ENCODE measurements at places on chromosomes 2 and 18.

DNA sequence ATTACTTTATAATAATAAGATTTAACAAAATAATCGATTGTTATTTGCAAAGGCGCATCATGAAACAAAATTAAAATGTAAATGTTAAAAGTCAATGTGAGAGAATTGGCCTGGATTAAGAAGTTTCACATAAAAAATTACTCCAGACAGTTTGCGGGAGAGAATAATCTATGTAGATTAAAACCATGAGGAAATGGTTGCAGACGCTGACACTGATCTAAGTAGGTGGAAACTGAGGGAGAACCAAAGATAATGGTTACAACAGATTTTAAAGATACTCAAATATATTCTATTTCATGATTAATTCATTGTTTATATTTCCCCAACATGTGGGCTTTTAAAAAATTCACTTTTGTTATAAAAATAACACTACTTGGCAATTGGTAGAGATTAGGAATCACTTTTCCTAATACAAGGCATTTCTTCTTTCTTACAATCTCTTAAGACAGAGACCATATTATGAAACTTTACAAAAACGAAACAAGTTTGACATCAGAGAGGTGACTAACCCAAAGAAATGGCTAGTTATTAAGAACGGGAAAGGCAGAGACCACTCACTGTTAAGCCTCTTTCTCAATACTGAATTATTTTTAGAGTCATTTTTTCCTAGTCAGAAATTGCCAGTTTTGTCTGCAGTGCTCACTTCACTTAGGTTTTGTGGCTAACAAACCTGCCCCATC lies 1.6 kb downstream of the KANSL1L start:
- no peak for DNase-seq

- DNase-seq: no peak
Observed at GRCh38 chr2:51505533-51505932, 473.6 kb upstream of the NRXN1 start.

- DNase-seq: no peak
Observed at GRCh38 chr2:61658841-61659780, 121.0 kb upstream of the XPO1 start.

- no peak for DNase-seq
Observed at GRCh38 chr2:196592911-196593881, 46.3 kb upstream of the CCDC150 start.

GRCh38 chr2:107393516-107393915 lies 433.2 kb upstream of the RGPD4 start:
- no peak for DNase-seq

GRCh38 chr18:2606335-2606734 lies 35.0 kb downstream of the NDC80 start:
- DNase-seq: no peak

GRCh38 chr18:12783524-12783923 lies 80.7 kb downstream of the PSMG2 start:
- DNase-seq: no peak

GRCh38 chr2:120239488-120240287 lies 13.0 kb upstream of the RALB start:
- no peak for DNase-seq

GRCh38 chr18:13437034-13437433 lies 218.5 kb downstream of the LDLRAD4 start:
- DNase-seq: no peak

DNA sequence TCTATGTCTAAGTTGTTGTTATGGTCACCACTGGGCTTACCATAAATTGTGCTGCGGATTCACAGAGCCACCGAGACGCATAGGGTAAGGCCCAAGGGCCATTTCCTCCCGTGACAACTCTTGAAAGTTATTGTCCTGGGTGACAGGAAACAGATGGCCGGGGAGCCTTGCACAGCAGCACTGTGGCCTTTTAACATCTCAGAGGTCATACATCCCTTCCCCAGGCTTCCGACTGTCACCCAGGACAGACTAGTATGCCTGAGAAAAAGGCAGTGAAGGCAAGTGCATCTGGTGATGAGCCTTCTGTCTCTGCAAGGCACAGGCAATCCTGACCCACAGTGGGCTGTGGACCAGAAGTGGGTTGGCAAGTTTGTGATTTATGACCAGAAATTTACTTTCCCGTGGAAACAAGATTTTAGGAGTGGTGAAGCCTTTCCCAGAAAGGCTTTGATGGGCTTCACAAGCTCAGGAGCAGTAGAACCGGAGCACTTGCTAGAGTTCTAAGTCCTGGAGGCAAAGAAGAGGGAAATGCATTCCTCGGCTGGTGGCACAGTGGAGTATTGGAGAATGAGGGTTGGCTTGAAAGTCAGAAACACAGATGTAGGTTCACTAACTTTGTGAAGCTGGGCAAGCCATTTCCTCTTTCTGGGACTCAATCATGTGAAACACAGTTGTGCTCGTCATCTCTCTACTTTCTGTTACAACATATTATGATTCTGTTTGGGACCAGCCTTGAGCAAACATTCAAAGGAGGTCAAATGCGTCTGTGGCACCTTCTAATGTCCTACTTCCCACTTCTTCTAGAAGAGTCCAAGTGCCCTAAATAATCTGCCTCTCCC lies 2.0 kb upstream of the CAPN14 start:
- no peak for DNase-seq

DNA sequence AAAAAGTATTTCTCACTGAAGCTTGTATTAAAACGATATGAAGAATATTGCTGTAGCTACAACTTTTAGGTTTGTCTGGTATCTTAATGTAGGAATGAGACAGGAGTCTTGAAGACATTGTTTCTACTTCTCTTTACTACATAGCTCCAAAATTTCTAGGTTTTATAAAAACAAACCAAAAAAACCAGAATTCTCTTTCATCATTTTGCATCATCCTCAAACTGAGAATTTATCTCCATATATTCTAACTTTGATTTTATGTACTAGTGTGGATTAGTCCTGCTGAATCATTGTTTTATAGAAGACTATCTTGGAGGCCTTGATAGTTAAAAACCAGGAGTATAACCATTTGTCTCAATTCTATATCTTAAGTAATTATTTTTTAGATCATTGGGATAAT lies 100.2 kb downstream of the ICA1L start:
- DNase-seq: no peak

DNA sequence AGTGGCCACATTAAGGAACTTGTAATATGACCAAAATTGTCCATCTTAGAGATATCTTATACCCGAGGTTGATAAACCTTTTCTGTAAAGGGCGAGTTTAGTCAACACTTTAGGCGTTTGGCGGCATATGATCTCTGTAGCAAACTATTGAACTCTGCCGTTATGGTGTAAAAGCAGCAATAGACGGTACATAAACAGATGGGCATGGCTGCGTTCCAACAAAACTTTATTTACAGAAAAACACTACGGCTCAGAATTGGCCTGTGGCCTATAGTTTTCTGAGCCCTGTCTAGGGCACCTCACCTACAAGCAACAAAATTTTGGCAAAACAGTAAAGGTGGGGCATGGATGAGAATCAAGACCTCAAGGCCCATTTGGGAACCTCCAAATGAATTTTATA lies 121.9 kb upstream of the HAAO start:
- DNase-seq: no peak

GRCh38 chr18:34866739-34867138 lies 156.6 kb downstream of the DTNA start:
- DNase-seq: no peak

GRCh38 chr2:74742471-74742870 lies 88.4 kb downstream of the SEMA4F start:
- DNase-seq: no peak

GRCh38 chr18:9743200-9744016 lies 35.3 kb downstream of the RAB31 start:
- no peak for DNase-seq

DNA sequence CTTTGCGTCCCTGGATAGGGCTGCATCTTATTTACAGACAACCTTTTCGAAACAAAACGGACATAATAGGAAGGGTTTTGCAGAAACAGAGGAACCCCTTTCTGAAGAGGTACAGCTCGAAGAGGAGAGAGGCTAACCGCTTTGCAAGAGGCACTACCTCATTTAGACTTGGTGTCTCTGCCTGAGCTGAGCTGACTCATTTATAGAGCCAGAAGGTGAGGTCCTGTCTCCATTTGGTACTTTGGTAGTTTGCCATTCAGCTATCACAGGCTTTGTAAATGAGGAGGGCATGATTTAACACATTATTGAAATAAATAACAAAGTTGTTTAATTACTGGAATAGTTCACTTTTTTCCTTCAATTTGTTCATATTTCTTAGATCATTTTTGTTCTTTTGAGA lies 2.2 kb upstream of the NXPH2 start:
- no peak for DNase-seq

- no peak for DNase-seq
Observed at GRCh38 chr2:86147793-86148192, 41.8 kb downstream of the PTCD3 start.

DNA sequence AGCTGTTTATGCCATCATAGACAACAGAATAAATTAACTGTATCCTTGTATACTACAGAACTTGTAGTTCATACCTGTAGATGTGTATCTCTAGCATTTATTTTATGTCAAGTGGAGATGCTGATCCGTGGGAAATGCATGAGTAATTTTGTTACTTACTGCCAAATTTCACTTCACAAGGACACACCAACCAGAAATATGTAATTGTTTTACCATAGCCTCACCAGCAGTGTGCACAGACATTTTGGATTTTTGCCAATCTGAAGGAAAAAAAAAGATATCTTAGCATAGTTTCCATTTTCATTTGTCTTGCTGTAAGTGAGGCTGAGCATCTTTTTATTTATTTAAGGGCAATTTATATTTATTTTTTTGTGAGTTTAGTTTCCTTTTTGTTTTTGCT lies 265.1 kb upstream of the OSR1 start:
- no peak for DNase-seq

DNA sequence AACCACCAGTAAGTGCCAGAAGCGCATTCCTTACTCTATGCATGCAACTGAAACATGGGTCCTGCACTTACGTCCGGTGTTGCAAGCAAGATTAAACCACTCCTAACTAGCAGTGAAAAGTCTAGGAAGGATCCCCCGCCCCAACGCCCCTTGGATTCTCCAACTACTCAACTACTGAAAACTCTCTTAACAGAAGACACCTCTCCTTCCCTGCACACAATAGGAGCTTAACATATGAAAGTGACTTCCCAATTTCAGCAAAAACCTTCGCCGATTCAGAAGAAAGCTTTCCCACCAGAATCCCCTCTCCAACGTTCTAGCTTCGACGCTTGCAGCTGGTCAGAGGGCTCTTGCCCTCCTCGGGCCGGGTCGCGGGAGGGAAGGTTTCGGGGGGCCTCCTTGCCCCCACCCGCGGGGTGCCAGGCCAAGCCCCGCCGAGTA lies 578 bp downstream of the IWS1 start:
- DNase-seq: no peak

DNA sequence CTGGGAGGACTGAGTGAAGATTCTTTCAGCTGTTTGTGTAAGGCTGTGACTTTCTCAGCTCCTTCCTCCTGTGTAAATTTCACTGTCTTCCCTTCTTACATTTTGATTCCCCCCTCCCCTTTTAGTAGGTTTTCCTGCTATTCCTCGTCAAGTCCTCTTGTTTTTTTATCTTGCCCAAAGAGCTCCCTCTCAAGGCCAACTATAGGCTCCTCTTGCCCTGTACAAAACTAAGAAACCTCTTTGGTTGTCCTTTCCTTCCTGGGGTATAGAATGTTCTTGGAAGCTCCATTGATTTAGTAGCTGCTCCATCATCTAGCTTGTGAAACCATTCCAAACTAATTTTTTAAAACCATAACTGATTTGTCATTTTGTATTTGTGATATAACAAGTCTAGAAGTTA lies 7.3 kb downstream of the CCDC121 start:
- DNase-seq: no peak

All from stimulated activated CD8-positive, alpha-beta memory T cell treated with anti-CD3 and anti-CD28 coated beads, Interleukin-7, amount 100 ng/mL, for 24 hours (primary cell).